ENCODE measurements at places on chromosomes 5 and 9.
A peak's percentile ranks its signal among the peaks of the same experiment; 100 is the strongest.

- H3K36me3 ChIP-seq, result no peaks in the 10 kb centered on the region
- peaks cover 30% of the 10 kb centered on the region for H3K4me1 ChIP-seq
- no peak for DNase-seq
- H3K4me3 ChIP-seq, result no peak overlapping the region
- no peaks in the 10 kb centered on the region for H3K27me3 ChIP-seq
Observed at GRCh38 chr9:129350143-129350935, 172.3 kb upstream of the IER5L start.

DNA sequence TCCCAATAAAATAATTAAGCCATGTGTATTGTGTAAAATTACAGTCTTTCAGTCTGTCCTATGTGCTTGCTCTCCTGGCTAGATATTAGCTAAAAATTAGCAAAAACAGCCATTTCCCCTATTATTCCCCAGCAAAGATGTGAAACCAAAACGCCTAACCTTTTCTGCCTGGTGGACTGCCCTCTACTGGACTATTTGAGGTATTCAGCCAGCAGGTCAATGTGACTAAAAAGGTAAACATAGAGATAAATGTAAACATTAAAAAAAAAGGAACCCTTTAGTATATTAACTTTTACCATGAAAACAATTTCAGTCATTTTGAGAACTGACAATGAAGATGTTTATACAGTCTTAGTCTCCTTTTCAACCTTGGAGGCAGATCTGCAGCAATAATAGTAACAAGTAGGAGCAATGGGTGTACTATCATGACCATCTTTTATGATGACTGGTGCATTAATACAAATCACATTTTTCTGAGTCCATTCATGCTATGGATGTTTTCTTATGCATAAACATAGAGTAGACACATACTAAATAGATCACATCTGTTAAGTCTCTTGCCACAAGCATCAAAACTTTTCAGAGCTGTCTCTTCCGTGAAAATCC lies 10.1 kb downstream of the ATG12 start:
- DNase-seq, result peak; percentile 58
- no peak overlapping the region for H3K4me3 ChIP-seq
- no peaks in the 10 kb centered on the region for H3K36me3 ChIP-seq
- H3K27ac ChIP-seq, result no peak overlapping the region
- no peaks in the 10 kb centered on the region for H3K4me1 ChIP-seq

- no peaks in the 10 kb centered on the region for H3K4me1 ChIP-seq
- H3K4me3 ChIP-seq, result no peak overlapping the region
- no peak for DNase-seq
- H3K27me3 ChIP-seq, result peaks cover 3% of the 10 kb centered on the region
- H3K27ac ChIP-seq, result no peak overlapping the region
Observed at GRCh38 chr9:1989500-1989899, 25.6 kb upstream of the SMARCA2 start.

DNA sequence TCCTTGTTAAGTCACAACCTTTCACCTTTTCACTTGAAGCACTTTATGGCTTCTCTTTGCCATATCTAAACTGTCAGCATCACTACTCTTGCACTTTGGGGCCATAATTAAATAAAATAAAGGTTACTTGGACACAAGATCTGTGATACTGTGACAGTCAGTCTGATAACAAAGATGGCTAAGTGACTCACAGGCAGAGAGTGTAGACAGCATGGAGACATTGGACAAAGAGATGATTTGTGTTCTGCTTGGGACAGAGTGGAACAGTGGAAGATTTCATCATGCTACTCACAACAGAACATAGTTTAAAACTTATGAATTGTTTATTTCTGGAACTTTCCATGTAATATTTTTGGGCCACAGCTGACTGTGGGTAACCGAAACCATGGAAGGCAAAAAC lies 81.7 kb upstream of the SMC5 start:
- H3K4me3 ChIP-seq, result no peak overlapping the region
- H3K27me3 ChIP-seq, result no peaks in the 10 kb centered on the region
- H3K27ac ChIP-seq, result no peak overlapping the region

GRCh38 chr9:32738501-32739172 lies 44.7 kb upstream of the TMEM215 start:
- no peaks in the 10 kb centered on the region for H3K27me3 ChIP-seq
- H3K4me3 ChIP-seq, result no peak overlapping the region
- H3K36me3 ChIP-seq, result no peaks in the 10 kb centered on the region
- no peak overlapping the region for H3K27ac ChIP-seq

GRCh38 chr5:159971931-159972461 lies 36.9 kb upstream of the TTC1 start:
- peak overlapping the region; percentile 26 for H3K4me3 ChIP-seq
- peaks cover 21% of the 10 kb centered on the region for H3K4me1 ChIP-seq
- no peaks in the 10 kb centered on the region for H3K36me3 ChIP-seq
- peaks cover 18% of the 10 kb centered on the region for H3K27me3 ChIP-seq
- peak; percentile 26 for DNase-seq

DNA sequence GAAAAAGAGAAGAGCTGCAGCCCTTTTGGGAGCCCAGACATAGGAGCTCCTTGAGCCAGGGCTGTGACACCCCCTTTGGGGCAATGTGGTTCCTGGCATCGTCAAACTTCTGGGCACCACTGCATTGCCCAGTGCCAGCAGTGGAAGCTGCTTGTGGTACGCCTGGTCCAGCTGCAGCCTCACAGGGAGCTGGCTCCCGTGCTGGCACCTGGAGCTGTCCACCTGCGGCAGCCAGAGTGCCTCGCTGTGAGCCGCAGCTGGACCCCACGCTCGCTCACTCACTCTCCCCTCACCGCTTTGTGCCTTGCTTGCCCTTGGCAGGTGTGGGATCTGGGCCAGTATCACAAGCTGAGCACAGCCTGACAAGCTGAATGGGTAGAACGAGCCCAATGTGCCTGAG lies 1150.8 kb upstream of the CDH6 start:
- H3K27ac ChIP-seq, result no peak overlapping the region
- peaks cover 12% of the 10 kb centered on the region for H3K4me1 ChIP-seq
- no peaks in the 10 kb centered on the region for H3K27me3 ChIP-seq
- no peak overlapping the region for H3K4me3 ChIP-seq
- DNase-seq, result no peak

- no peak overlapping the region for H3K27ac ChIP-seq
- no peaks in the 10 kb centered on the region for H3K27me3 ChIP-seq
- no peak overlapping the region for H3K4me3 ChIP-seq
- DNase-seq, result no peak
Observed at GRCh38 chr9:136021171-136021871, 60.1 kb upstream of the UBAC1 start.

Data from mesenchymal stem cell (in vitro differentiated cells and primary cell).